Fibroblast of upper back skin (primary cell): ENCODE measurements at places on chromosomes 2 and 18.
A peak's percentile ranks its signal among the peaks of the same experiment; 100 is the strongest.

GRCh38 chr2:53970724-53971602, at the start of gene PSME4:
Gene PSME4 (minus strand): TSS chr2:53970993. CDS start chr2:53970784, 209 bp downstream.
- DNase-seq, result peak; percentile 89

GRCh38 chr2:55309446-55309845, 40.4 kb upstream of the MTIF2 start:
- peak; percentile 63 for DNase-seq

GRCh38 chr2:42493468-42494354, at the start of gene KCNG3:
Gene KCNG3 (minus strand): TSS chr2:42493982. CDS start chr2:42493501, 481 bp downstream.
- DNase-seq, result peak; percentile 33

DNA sequence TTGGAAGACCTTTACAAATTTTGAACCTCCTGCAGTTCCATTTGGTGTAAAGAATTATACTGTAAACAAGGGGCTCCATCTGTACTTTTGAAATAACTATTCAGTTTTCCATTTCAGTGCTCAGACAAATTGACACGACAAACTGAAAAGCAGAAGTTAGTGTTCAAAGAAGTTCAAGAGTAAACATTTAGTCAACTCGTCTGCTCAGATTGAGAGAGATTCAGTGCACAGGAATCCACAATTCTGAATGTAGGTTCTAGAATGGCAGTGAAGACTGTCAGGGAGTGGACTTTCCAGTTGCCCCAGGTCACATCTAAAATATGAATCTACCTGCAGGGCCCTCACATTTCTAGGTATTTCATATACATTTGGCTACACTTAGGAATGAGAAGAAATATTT, 322.3 kb upstream of the TCF4 start:
- no peak for DNase-seq

GRCh38 chr18:36194600-36195315, 7.5 kb downstream of the MOCOS start:
- DNase-seq, result no peak

GRCh38 chr2:234993541-234993981, 41.7 kb downstream of the SH3BP4 start:
- DNase-seq, result no peak

DNA sequence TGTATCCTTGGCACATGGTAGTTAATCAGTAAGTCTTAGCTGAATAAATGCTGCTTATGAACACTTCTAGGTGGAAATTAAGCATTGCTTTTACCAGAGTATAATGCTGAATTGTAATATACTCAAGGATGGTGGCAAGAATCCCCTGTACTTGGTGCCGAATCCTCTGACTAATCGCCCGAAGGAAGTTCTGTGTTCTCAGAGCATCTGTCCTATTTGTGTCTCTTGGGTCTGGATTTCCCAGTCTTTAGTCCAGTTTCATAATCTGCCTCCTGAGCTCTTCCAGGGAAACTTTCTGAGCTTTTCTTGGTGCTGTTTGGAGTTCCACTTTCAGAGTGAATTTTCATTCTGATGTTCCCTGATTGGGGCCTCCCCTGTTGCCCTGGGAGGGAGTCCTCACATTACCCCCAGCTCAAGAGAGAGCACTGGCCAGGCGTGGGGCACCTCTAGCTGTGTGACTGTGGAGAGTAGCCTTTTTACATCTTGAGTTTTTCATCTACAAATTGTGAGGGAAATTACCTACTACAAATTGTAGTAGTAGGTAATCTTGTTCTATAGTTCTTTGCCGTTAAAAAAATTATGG, 144.9 kb downstream of the LTBP1 start:
- no peak for DNase-seq

GRCh38 chr18:39302481-39302880, 1736.9 kb upstream of the CELF4 start:
- DNase-seq, result no peak
